ENCODE measurements at places on chromosomes 12 and 14. TPM values are rescaled to one million over a fixed set of nuclear protein-coding genes. Genes with fewer than 3 reads are reported as not detected.

- DNase-seq = no peak
These were observed 86.8 kb downstream of the FGD4 start for GRCh38 chr12:32486158-32486557.

DNA sequence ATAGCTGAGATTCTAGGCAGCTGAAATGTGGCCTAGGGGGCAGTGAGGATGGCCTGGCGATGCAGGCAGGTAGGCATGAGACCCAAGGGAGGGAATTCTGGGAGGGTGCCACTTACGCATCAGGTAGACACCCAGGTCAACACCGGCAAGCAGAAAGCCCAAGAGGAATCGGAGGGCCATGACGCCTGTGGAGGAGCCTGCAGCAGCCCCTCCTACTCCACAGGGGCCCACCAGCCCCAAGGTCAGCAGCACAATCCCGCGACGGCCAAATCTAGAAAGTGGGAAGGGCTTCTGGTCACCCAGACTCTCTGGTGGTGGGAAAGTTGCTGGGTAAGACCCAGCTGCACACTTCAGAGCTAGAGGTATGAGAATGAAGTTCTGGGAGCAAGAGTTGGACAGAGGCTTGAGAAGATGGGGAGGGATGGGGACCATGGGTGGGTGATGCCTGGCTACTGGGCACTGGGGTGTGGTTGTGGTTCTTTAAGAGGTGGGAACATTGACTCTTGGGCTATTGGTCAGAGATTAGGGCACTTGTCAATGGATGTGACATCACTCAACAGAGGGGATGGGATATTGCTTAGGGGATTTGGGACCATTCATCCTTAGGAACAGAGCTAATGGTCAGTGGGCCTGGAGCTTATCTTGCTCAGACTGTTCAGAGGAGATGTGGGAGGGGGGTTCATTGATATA is 3.4 kb downstream of the SLC22A17 start:
- no peak for DNase-seq

GRCh38 chr14:51573607-51574006 is 78.1 kb upstream of the FRMD6 start:
- DNase-seq = no peak

HOTAIR gene
- 3.2 TPM for total RNA-seq

POLR3B gene
- 15.1 TPM for total RNA-seq

DAO gene
- total RNA-seq = not detected

GPR162 gene
- total RNA-seq = 2.6 TPM

All from fibroblast of villous mesenchyme (primary cell).